ENCODE measurements at places on chromosomes 1 and 21.

DNA sequence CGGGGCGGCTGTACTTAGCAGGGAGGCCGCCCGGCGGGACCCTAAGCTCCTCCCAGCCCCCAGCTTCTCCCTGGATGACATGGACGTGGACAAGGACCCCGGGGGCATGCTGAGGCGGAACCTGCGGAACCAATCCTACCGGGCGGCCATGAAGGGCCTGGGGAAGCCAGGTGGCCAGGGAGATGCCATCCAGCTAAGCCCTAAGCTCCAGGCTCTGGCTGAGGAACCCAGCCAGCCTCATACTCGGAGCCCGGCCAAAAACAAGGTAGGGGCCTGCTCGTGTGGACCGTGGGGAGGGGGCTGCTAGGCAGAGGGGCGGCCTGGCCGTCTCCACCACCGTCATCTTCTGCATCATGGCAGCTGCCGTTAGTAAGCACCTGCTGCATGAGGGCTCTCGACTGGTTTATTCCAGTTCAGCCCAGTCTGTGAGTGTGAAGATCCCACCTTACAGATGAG, 9.0 kb downstream of the ARHGEF16 start:
- DNase-seq, result no peak

- DNase-seq, result no peak
Measured at GRCh38 chr1:35324486-35324885, 56.0 kb downstream of the ZMYM4 start.

GRCh38 chr1:175364424-175365076, 172.0 kb upstream of the KIAA0040 start:
- DNase-seq, result no peak

GRCh38 chr21:14487490-14488432, 58.4 kb downstream of the SAMSN1 start:
- DNase-seq, result no peak

DNA sequence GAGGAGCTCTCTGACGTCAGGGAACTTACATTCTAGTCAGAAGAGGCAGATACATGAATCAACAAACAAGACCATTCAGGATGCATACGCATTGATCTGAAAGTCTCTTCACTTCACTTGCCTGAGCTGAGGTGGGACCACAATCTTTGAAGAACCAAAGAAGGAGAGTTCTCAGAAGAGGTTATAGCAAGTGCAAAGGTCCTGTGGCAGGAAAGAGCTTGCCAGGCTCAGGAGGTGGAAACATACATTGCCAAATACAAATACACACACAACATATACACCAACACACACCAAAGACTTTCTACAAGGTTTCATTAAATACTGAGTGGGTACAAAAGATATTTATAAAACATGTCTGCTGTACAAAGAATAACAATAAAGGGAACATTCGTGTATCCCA, 86.8 kb upstream of the GJB5 start:
- DNase-seq, result no peak

DNA sequence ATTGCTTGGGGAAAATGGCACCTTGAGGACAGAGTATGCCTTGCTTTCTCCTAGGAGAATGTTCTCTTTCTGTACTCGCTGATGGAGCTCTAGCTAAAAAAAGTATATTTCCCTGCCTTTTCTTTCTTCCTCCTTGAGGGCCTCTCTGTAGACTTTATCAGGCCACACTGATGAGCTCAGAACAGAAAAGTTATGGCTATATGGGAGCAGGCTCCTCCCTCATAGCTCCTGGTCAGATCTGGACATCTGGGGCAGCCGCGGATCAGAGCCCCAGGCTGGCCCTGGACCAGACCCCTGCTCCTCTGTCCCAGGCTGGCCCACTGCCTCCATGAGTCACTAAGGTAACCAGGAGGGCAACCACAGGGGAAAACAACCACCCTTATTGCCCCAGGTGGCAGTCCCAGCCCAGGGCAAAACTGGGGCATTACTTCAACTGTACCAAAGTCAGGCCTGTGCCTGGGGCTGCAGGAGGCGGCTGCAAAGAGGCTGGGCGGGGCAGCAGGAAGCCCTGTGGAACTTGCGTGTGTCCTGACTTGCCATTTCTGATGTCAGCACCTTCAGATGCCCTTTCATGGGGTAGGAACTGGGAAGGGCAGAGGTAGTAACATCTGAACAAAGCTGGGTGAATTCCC, 26.3 kb upstream of the ZNF648 start:
- DNase-seq, result no peak

- DNase-seq, result no peak
Measured at GRCh38 chr1:117709249-117709691, 103.4 kb downstream of the TENT5C start.

DNA sequence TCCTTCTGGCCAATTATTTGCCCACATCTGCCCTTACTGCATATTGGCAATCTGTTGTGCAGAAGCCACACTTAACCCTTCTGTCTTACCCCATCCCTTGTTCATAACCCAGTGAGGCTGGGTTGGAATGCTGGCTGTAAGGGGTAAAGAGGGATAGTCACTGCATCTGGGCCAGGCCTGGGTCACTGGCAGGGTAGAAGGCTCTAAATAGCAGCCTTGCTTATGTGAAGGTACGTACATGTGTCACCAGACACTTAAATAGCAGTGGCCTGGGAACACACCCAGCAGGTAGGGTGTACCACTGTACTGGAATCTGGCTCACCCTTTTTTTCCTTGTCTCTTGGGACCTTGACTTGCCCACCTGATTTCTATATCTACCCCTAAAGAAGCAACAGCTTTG, 9.9 kb upstream of the TARS2 start:
- DNase-seq, result no peak

All from HuH-7 (cell line).